Cortex of kidney (tissue), 1 donor: ENCODE measurements at places on chromosomes 12 and 14.

- no peak for DNase-seq
Measured at GRCh38 chr12:2179953-2180736, 127.4 kb downstream of the CACNA1C start.

- DNase-seq = no peak
Measured at GRCh38 chr14:103697206-103697602, 18.0 kb downstream of the XRCC3 start.

- no peak for DNase-seq
Measured at GRCh38 chr12:91432089-91432488, 249.5 kb upstream of the DCN start.

DNA sequence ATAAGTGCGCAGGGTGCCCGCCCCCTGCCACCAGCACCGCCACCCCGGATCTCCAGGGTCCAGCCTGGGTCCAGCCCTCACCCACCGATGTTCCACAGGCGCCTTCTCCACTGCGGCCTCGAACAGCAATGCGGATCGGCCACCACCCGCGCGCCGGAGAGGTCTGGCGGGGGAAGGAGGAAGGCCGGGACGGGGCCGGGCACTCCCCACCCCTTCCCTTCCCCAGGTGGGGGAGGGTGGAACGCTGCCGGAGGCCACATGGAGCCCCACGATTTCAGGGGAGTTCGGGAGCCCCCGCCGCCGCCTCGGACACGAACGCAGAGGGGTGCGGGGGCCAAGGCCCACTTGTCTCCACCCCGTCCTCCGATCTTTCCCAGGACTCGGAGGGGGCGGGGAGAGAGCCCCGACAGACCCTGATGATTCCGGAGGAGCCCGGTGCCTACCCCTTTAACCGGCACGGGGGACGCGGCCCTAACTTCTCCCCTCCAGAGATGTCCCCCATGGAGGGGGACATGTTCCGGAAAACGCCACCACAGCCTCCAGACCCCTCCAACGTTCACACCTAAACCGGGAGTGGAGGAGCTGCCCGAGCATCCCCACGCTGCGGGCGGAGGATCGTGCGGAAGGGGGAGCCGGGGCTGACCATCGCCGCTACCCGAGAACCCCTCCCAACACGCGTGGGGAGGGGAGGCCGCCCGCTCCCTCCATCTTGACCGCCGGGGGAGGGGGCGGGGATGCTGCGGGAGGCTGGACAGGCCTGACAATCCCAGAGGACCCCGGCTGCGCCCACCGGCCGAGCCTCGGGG is 1.1 kb downstream of the ATXN2 start:
- peak; percentile 9 for DNase-seq

- DNase-seq = no peak
Measured at GRCh38 chr14:105500036-105500725, 9.1 kb downstream of the TEDC1 start.

GRCh38 chr14:54638135-54638446 is 71.2 kb downstream of the SAMD4A start:
- no peak for DNase-seq

GRCh38 chr14:61102549-61103466 is 121.8 kb downstream of the SLC38A6 start:
- DNase-seq = no peak

GRCh38 chr12:54053003-54053750 is 458 bp upstream of the HOXC4 start:
- DNase-seq = no peak

DNA sequence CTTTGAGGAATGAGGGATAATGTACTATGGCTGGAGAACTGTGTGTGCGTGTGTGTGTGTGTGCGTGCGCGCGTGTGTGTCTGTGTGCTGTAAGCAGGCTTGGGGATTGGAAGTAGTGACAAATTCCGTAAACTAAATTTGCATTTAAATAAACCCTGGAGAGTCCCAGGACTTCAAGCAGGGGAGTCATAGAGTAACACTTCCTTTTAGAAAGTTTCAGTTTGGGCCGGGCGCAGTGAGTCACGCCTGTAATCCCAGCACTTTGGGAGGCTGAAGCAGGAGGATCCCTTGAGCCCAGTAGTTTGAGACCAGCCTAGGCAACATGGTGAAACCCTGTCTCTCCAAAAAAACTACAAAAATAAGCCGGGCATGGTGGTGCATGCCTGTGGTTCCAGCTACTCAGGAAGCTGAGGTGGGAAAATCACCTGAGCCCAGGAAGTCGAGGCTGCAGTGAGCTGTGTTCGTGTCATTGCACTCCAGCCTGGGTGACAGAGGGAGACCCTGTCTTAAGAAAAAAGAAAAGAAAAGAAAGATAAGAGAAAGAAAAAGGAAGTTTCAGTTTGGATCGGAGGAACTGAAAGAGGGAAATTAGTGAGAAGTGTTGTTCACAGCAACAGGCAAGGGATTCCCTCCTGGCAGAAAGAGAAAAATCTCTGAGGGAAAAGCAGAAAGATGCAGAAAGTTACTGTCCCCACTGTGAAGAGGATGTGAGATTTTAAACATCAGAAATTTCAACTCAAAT is 222.7 kb upstream of the SOX5 start:
- no peak for DNase-seq
